ENCODE measurements at places on chromosomes 5 and 9. TPM values are rescaled to one million over a fixed set of nuclear protein-coding genes. Genes with fewer than 3 reads are reported as not detected.

SAXO1 gene
- total RNA-seq, result not detected

TMOD1 gene
- 0.58 TPM for total RNA-seq

DNA sequence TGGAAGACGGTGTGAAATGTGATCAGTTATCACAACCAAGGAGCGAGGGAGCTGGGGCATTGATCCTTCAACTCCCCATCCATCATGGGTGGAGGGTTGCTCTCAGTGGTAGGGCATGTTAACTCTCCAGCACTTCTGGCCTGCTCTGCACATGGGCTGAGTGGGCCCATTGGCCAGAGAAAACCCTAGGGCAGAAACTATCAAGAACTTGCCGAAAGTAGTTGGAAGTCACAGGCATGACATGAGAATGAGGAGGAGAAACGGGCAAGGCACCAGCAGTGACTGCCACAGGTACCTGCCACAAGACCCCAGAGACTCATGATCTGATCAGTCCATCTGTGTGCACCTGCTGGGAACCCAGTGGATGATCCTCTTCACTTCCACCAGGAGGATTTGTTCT, 50.9 kb upstream of the CXCL14 start:
- no peak for DNase-seq

DNA sequence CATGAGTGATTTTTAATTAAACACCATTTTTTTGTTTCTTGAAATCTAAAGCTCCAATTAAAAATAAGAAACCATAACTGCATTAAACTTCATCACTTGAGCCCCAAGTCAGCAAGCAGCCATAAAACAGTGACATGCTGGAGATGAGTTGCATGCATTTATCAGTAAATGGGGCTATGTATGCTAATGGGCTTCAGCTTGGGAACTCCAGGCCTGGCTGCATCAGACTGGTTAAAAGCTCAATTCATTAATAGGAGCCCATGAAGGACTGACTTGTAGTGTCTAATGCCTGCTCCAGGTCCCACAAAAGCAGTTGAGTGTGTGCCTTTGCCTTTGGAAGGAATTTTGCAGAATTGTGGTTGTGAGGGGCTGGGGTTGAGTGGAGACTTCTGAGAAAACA, 33.6 kb upstream of the GPR151 start:
- DNase-seq, result no peak

GRCh38 chr5:110630350-110630749, 96.1 kb downstream of the TMEM232 start:
- DNase-seq, result no peak

- no peak for DNase-seq
Measured at GRCh38 chr9:117160254-117160653, 254.6 kb downstream of the ASTN2 start.
